Natural killer cell (primary cell): ENCODE measurements at places on chromosomes 16 and 17. TPM values are rescaled to one million over a fixed set of nuclear protein-coding genes. Genes with fewer than 3 reads are reported as not detected.

DNA sequence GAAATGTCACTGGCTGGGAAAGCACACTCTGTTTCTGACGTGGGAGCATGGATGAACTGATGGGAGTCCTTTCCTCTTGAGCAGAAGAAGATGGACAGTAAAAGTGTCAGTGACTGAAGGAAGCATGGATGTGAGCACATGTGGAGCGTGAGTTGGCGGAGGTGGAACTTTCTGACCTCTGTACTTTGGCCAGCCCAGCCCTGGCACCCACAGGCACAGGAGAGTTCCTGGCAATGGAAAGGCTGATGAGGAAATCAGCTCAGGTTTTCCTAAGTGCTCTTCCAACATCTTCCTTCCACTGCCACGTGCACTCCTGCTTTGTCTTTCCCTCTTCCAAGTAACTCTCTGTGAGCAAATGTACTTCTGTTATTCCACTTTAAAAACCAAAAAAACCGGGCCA is 276.8 kb downstream of the NTN1 start:
- DNase-seq = no peak

DNA sequence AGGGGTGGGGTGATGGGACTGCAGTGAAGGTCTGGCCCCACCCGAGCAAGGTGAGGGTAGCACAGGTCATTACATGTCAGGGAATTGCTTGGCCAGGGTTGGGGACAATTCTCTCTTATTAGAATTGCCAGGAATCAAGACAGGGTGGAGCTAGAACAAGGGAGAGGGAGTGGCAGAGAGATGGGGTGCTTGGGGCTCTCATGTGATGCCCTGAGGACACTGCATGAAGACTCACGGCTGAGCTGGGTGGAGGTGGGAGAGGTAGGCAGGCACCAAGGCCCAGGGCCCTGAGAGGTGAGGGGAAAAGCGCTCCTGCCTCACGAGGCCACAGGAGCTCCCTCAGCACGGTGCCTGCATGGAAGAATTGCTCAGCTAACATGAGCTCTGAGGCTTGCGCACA is 3.6 kb downstream of the DPEP1 start:
- DNase-seq = peak; percentile 40

GPR179 gene
- not detected for total RNA-seq

DNA sequence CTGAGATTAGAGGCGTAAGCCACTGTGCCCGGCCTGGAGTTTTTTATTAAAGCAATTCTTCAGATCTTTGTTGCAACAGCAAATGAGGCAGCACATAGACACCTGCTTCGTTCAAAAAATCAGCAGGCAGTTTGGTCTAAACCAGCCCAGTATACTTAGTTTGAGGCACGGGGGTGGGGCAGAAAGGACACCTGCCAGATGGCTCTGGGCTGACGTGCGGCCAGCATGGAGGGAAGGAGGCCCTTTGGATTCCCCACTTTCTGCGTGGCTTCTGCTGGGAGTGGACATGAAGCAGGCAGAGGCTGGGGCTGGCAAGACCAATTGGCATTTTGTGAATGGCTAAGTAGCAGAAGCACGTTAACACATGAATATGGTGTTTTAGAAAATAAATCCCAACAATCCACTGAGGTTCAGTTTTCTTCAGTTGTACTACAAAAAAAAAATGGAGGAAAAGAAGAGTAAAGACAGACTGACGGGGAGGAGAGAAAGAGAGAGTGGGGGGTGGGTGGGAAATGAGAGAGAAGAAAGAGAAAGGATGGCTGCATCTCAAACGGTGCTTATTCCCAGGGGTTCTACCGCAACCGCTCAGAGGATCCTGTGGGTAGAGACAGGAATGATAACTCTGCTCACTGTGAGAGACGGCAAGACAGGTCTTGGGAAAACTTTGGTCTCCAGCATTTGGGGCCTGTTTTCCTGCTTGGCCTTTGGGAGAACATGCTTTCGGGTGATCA is 16.3 kb downstream of the C16orf46 start:
- DNase-seq = no peak

- DNase-seq = no peak
Observed at GRCh38 chr16:86814256-86814655, 235.9 kb downstream of the FOXL1 start.

- DNase-seq = no peak
Observed at GRCh38 chr16:64870859-64871258, 251.0 kb downstream of the CDH11 start.

DNA sequence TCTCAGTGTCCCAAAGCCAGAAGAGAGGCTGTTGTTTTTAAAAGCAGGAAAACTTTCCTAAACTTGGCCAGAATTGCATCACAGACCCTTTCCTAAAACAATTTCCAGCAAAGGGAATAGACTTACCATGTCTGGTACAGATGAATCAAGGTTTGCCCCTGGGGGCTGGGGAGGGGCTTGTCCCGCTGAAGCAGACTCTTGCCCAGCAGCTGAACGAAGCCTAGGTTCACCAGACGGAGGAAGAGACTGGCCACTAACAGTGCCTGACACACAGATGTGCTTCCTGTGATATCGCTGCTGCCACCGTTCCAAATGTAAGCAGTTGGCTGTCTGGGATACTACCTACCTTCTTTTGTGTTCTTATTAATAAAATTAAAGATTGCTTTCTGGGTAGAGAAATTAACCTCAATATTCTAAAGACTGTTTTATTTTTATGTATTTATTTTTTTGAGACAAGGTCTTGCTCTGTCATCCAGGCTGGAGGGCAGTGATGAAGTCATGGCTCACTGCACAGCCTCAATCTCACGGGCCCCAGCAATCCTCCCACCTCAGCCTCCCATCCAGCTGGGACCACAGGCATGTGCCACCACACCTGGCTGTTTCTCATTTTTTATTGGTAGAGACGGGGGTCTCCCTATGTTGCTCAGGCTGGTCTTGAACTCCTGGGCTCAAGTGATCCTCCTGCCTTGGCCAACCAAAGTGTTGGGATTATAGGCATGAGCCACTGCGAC is 13.5 kb downstream of the PRCD start:
- no peak for DNase-seq

DNA sequence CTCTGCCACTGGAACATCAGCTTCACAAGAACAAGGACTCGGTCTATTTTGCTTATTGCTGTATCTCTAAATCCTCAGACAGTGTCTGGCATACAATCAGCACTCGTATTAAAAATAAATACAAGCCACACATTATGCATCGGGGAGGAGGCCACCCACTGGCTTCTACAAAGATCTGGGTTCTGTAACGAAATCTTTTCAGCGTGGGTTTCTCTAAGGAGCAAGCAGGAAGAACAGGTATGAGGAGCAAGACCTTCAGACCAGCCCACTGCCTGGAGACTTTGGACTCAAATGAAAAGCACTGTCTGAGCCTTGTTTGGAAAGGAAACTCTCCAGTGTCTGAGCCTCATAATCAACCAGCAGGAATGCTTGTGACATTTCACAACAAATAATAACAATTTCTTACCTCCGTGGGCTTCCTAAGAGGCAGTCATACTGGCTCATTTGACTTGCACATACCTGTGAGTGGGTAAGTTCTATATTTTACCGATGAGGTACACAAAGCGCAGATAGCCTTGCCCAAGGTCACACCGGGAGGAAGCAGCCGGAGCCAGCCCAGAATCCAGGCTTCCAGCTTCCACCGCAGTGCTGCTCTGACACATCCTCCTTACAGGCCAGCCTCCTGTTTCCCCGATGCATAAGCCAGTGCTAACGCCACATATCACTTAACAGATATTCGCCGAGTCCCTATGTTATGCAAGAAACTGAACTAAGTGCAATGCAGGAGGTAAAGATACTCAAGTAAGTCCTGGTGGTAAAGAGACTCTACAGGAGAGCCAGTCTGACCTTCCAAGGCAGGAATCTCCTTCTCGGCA is 118.6 kb upstream of the TNRC6C start:
- DNase-seq = no peak

DNA sequence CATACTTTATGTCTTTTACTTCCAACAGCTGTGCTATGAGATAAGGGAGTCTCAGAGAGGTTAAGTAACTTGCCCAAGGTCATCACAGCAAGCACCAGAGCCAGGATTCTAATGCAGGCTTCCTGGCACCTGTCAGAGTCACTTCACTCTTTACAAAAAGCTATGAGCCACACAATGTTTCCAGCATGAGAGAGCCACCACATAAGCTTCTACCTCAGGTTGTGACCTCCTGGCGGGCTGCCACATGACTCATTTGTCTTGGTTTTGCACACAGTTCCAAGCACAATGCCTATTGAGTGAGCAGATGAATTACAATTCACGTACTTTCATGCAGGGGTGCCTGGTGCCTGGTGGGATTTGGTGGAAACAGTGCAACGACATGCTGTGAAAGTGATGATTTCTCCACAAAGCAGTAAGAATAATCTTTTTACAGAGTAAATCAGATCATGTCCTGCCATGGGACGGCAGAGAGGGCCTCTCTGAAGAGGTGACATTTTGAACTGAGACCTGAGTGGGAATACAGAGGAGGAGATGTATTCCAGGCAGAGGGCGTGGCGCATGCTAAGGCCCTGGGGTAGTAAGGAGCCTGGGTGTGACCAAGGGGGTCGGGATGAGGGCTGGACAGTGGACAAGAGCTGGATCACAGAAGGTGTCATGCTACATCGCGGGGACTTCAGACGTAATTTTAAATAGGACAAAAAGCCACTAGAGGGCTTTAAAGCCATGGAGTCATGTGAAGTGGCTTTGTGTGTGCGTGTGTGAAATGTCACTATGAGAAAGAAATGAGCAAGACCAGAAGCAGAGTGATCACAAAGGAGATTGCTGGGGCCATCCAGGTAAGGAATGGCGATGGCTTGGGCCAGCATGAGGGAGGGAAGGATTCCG is 53.4 kb downstream of the CACNG3 start:
- no peak for DNase-seq

DNA sequence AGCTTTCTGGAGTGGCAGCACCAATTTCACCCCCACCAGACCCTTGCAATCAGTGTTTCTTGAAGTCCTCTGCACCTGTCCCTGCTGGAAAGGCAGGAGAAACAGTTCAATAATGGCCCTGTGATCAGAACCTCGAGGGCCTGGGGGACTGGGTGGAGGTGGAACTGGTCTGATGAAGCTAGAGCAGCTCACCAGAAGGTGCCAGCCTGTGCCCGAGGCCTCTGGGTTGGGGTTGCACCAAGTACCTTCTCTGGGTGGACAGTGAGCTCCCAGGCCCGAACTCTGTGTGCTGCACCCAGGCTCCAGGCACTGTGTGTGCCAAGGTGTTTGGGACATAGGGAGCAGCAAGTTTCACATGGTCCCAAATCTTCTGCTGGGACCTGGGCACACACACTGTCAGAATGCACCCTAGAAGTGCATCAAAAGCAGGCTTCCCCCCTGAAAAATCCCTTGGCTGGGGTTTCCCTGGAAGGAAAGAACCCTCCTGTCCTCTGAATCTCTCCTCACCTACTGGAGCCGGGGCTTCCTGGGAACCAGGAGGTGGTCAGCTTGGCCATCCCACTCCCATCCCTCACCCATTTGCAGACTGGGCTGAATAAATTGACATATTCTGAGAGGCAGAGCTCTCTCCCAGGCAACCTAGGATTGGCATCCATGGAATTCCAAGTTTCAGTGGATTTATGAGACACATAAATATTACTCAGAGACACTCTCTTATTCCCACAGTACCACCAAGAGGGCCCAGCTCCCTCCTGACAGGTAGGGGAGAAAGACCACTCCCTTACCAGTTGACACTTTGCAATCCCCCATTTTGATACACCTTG is 17.4 kb downstream of the CD300LG start:
- no peak for DNase-seq

- DNase-seq = peak; percentile 59
Observed at GRCh38 chr17:3935140-3935542, 18.9 kb upstream of the P2RX1 start.

DNA sequence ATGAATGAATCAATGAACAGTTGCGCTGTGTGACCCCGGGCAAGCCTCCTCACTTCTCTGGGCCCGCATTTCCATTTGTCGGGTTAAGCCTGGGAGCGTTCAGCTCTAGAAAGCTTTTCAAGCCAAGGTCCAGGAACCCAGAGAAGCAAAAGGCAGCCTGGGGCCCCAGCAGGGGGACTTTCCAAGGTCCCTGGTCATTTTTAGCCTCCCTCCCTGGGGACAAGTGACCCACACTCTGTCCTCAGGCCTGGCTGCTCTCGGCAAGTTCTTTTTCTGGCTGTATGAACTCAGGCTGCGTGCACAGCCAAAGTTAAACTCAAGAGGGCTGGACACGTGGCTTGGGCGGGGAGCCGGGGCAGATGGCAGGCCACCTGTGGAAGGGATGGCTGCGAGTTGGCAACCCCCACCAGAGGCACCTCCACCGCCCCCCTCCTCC is 41.4 kb upstream of the CIBAR2 start:
- DNase-seq = no peak

GRCh38 chr16:81810361-81810760 is 31.3 kb downstream of the PLCG2 start:
- DNase-seq = peak; percentile 21
